Left ventricle myocardium inferior (tissue), 1 donor: ENCODE measurements at places on chromosomes 7 and 10.

DNA sequence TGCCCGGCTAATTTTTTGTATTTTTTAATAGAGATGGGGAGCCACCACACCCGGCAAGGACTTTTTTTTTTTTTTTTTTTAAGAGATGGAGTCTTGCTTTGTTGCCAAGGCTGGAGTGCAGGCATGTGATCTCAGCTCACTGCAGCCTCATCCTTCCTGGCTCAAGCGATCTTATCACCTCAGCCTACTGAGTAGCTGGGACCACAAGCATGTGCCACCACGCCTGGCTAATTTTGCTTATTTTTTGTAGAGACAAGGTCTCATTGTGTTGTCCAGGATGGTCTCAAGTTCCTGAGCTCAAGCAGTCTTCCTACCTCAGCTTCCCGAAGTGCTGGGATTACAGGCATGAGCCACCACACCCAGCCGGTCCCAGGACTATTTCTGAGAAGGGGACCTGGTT is 9.3 kb upstream of the MCU start:
- H3K36me3 ChIP-seq, result no peaks in the 10 kb centered on the region
- H3K27ac ChIP-seq, result no peak overlapping the region
- DNase-seq, result no peak
- no peaks in the 10 kb centered on the region for H3K27me3 ChIP-seq

GRCh38 chr10:19904202-19904661 is 88.0 kb downstream of the PLXDC2 start:
- H3K27ac ChIP-seq, result no peak overlapping the region
- H3K4me1 ChIP-seq, result peaks cover 8% of the 10 kb centered on the region
- H3K4me3 ChIP-seq, result no peak overlapping the region
- DNase-seq, result no peak
- H3K36me3 ChIP-seq, result no peaks in the 10 kb centered on the region

- DNase-seq, result no peak
- no peaks in the 10 kb centered on the region for H3K36me3 ChIP-seq
- no peak overlapping the region for H3K4me3 ChIP-seq
- no peak overlapping the region for H3K27ac ChIP-seq
- H3K27me3 ChIP-seq, result peaks cover 44% of the 10 kb centered on the region
These were observed 195.6 kb downstream of the SKAP2 start for GRCh38 chr7:26668821-26669220.

DNA sequence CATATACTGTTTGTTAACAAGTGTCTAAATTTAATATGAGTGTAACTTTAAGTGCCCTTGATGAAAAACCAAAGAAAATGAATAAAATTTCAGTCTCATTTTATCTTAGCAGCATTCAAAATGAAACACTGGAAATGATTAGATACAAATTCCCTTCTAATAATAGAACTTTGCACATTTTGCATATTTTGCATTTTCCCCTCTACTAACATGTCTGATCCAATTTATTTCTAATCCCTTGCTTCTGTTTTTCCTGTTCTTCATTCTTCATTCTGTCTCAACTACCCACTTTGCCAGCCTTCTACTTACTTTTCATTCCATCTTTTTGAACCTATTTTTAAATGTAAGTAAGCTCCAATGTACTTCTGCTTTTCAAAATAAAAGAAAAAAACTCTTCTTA is 42.7 kb upstream of the SEMA3D start:
- no peak overlapping the region for H3K27ac ChIP-seq
- no peak overlapping the region for H3K4me3 ChIP-seq
- no peaks in the 10 kb centered on the region for H3K27me3 ChIP-seq
- no peak for DNase-seq

DNA sequence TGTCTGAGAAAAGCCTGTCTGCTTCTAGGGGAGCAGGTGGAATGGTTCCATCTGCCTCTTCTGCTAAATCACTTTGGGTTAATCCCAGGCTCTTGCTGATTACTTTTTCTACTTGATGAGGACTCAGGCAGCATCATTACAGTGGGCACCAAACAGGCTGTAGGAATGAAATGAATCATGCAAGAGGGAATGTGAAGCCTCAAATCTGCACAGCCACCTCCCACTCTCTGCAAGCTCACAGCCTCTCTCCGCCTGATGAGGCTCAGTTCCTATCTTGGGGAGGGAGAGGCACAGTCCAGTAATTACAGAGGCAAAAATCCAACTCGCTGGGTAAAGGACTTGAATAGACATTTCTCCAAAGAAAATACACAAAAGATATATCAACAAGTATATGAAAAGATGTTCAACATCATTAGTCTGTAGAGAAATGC is 34.0 kb downstream of the HSPA12A start:
- H3K36me3 ChIP-seq, result peaks cover 4% of the 10 kb centered on the region
- DNase-seq, result no peak
- H3K4me1 ChIP-seq, result peaks cover 20% of the 10 kb centered on the region
- H3K4me3 ChIP-seq, result no peak overlapping the region
